Glutamatergic neuron (in vitro differentiated cells): ENCODE measurements at places on chromosomes 6 and 20.

DNA sequence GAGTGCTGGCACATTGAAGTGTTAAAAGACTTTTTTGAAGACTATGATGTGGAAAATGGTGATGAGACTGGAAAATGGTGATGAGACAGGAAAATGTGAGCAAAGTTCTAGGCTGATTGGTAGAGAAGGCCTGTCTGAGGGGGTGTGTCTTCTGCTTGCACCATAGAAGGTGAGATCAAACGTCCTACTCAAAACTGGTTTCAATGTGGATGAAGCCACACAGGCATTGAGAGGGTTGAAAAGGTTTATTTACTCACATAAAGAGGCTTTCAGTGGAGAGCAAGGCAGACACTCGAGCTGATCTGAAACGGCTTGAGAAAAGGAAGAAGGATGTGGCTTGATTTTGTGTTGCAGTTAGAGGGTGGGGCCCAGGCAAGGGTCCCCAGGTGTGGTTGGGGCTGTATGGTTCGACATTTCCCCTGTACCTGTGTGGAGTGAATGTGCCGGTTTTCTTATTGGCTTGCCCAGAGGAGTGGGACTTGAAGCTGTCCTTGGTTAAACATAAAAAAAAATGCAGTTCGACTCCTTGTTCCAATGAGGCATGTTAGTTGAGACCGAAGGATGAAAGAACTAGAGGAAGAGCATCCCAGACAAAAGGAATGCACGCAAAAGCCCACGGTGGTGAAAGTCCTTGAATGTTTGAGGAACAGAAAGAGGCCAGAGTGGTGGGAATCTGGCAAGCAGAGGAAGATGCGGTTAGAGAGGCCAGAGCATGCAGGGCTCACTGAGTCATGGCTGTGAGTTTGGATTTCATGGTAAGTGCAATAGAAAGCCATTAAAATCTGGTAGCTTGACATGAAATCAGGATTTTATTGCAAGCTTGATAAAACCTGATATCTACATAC, 172.3 kb downstream of the EPM2A start:
- DNase-seq: no peak

DNA sequence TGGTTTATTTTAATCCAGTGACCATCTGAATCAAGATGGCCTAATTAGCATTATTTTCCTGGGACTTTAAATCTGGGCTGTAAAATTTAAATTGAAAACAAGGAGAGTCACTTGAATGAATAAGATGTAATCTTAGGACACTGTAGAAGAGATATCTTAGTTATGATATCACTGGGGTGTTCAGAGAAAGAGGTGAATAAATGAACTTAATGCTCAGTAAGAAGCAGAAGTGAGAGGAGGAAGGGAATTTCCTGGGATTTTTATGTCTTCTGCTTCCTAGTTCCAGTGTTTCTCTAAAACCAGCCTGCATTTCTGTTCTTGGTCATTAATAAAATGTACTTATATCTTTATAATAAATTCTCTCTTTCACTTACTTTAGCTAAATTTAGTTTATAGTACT, 136.8 kb upstream of the PTPRK start:
- DNase-seq: no peak

DNA sequence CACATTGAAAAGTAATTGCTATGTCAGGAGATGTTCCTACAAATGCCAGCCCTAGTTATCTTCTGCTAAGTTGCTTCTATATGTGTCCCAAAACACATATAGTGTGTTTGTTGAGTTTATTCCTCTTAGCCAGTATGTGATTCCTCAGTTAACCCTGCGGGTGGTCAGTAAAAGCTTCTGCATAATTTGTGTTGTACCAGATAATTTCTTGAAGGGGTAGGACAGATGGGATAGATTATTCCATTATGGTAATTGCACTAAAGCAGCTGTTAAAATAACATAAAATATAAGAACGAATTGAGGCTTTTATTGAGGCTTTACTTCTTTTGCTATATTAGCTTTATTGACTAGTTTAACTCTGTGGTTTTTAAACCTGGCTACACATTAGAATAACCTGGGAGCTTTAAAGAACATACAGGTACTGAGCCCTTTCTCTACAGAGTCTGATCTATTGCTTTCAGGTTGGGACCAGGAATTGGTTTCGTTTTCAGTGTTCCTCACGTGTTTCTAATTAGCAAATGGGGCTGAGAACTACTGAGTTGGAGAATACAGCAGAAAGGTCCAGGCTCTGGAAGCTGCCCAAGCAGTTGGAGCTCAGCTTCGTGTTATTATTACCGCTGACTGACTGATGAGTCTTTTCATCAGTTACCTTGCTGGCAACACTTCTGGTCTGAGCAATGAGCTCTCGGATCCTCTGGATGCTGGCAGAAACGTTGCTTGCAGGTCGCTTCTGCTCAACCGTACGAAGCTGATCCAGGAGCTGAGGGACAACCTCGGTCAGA, 56.9 kb downstream of the FAM229B start:
- no peak for DNase-seq

- DNase-seq: no peak
These were observed 99.3 kb upstream of the TIAM2 start for GRCh38 chr6:154895841-154896240.

GRCh38 chr6:12477616-12478015, 187.5 kb downstream of the EDN1 start:
- no peak for DNase-seq

DNA sequence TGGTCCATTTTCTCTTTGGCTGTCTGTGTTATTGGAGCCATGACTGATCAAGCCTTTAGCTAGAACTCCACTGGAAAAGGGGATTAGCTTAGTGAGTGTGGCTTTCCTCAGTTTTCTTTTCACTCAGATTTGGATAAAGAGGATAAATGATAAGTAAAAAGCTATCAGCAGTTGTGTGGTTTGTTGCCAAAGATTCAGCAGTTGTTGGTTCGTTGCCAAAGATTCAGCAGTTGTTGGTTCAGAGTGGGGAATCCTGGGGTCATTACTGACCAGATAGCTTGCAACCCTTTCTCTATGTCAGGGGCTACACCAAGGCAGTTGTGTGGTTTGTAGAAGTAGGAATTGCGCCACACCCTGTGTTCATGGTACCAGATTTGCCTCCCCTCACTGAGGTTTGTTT, 107.7 kb upstream of the SCP2D1 start:
- DNase-seq: no peak
